ENCODE measurements at places on chromosomes 13 and 19. TPM values are rescaled to one million over a fixed set of nuclear protein-coding genes. Genes with fewer than 3 reads are reported as not detected.

GRCh38 chr13:29858231-29858630 lies 7.8 kb upstream of the UBL3 start:
- no peaks in the 10 kb centered on the region for H3K27me3 ChIP-seq
- peaks cover 53% of the 10 kb centered on the region for H3K4me1 ChIP-seq
- peak overlapping the region; percentile 88 for H3K27ac ChIP-seq

DNA sequence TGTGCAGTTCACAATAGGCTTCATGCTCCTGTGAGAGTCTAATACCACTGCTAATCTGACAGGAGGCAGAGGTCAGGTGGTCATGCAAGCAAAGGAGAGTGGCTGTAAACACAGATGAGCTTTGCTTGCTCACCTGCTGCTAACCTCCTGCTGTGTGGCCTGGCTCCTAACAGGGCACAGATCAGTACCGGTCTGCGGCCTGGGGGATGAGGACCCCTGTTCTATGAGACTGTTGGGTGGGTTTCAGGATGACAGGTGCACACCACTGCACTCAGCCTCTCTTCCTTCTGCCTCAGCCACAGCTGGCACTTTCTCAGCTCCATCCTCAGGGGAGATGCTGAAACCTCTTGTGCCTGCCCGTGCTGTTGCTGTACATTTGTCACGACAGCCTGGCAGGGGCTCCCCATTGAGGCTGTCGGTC lies 9.7 kb downstream of the CLEC4G start:
- no peak overlapping the region for H3K4me3 ChIP-seq
- no peak for DNase-seq
- no peak overlapping the region for H3K27ac ChIP-seq
- H3K36me3 ChIP-seq: no peaks in the 10 kb centered on the region
- peaks cover 9% of the 10 kb centered on the region for H3K27me3 ChIP-seq

DNA sequence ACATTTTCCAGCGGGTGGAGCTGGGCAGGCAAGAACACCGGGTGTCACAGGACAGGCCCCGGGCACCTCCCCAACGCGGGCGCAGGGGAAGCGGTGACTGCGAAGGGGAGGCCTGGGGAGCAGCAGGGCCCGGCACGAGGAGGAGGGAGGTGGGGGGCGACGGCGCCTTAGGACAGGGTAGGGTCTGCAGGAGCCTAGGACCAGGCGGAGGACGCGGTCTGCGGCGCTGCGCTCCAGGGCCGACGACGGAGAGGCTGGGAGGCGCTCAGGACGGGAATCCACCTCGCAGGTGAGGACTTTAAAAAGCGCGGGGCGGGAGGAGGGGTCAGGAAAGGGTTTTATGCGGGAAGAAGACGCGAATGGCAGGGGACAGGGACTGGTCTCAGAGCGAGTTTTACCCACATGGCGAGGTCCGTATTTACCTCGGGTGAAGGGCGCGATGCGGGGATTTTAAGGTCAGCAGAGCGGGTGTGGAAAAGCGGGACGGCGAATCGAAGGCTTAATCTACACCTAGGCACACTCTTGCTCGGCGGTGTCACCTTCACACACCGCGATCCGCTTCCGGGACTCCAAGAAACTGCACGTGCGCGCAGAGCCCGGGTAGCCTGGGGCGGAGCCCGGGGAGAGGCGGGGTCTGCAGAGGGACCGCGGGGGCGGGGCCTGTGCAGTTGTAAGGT lies 13.5 kb downstream of the ERVV-2 start:
- peak; percentile 45 for DNase-seq
- no peaks in the 10 kb centered on the region for H3K27me3 ChIP-seq
- peaks cover 5% of the 10 kb centered on the region for H3K4me1 ChIP-seq
- no peaks in the 10 kb centered on the region for H3K36me3 ChIP-seq

DNA sequence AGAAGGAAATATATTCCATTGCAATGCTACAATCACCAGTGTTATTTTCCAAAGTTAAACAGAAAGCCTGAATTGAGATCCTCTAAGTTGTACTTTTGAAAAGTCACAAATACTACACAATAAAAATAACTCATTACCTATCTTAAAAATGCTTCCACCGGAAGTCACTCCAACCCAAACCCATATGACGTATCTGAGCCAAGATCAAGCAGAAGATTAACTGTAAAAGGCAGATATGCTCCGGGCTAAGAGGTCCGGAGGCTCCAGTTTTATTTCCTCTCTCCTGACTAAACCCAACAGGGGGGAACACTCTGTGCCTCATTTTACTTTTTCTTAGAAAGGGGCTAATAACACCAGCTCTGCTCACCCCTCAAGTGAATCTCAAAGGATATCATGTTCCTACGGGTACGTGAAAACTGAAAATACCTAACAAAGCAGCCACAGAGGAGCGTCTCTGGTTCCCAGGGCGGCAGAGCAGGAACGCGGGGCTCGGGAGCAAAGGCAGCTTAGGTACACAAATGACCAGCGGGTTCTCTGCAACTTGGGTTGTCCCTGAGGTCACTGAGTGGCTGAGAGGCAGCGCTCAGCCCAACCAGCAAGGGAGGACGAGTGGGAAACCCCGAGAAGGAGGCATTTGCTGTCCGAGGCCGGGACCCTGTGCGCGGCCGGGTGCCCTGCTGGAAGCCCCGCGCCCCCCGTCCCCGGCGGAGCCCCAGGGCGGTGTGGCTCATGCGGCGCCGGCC lies 750 bp downstream of the RAB20 start:
- H3K27ac ChIP-seq: no peak overlapping the region
- DNase-seq: peak; percentile 54
- no peaks in the 10 kb centered on the region for H3K36me3 ChIP-seq
- H3K27me3 ChIP-seq: no peaks in the 10 kb centered on the region
- H3K4me1 ChIP-seq: no peaks in the 10 kb centered on the region
- H3K4me3 ChIP-seq: peak overlapping the region; percentile 100

- no peak for DNase-seq
- peaks cover 57% of the 10 kb centered on the region for H3K27me3 ChIP-seq
- no peak overlapping the region for H3K4me3 ChIP-seq
These were observed 2.7 kb downstream of the CLEC4G start for GRCh38 chr19:7729211-7729610.

MYH14 gene
- total RNA-seq: not detected

LRG1 gene
- not detected for total RNA-seq

NLRP4 gene
- total RNA-seq: not detected
